ENCODE measurements at places on chromosomes 7 and 10.
A peak's percentile ranks its signal among the peaks of the same experiment; 100 is the strongest.

GRCh38 chr7:98881561-98882315 lies 3.4 kb downstream of the TRRAP start:
- DNase-seq = no peak

GRCh38 chr7:55641273-55641691 lies 69.0 kb upstream of the VOPP1 start:
- DNase-seq = peak; percentile 61

DNA sequence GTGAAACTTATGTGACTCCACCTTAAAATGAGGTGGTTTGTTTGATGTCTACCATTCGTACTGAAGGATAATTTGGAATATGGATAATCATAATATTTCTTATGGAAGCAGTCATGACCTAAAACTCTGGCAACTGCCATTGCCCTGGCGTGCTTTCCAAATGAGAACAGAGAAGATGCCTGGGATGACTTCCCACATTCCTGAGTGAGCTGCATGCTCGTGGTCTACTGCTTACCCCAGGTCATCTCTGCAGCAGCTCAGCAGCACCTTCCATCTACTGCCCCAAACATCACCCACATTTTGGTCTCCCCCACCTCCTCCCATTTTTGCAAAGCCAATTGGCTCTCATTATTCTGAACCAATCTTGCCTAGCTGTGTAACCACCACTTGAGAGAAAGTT lies 40.1 kb downstream of the LYZL1 start:
- peak; percentile 67 for DNase-seq

GRCh38 chr10:91381257-91381891 lies 28.8 kb upstream of the HECTD2 start:
- no peak for DNase-seq

DNA sequence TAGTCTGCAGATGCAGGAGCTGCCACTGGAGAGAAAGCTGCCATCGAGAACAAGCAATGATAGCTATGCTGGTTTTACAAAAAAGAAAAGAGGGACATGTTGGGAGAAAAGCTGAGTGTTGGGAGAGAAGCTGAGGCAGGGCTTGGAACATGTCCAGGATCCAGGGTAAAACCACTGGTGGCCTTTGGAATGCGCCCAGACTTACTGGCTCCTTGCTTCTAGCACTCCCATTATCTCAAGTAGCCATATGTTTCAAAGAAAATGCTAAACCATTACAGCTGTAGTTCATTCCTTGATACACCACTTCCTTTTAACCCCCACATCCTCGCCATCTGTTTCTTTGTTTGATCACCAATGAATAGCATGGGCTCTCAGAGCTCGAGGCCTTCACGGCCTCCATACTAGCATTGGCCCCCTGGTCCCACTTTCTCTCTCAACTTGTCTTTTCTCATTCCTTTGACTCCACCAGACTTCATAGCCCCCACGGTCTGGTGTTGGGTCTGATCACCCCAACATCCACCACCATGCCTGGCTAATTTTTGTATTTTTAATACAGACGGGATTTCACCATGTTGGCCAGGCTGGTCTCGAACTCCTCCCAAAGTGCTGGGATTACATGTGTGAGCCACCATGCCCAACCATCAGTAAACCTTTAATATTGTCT lies 23.8 kb upstream of the PLAC9 start:
- DNase-seq = no peak

- DNase-seq = no peak
Measured at GRCh38 chr7:115840702-115841101, 189.9 kb downstream of the TFEC start.

DNA sequence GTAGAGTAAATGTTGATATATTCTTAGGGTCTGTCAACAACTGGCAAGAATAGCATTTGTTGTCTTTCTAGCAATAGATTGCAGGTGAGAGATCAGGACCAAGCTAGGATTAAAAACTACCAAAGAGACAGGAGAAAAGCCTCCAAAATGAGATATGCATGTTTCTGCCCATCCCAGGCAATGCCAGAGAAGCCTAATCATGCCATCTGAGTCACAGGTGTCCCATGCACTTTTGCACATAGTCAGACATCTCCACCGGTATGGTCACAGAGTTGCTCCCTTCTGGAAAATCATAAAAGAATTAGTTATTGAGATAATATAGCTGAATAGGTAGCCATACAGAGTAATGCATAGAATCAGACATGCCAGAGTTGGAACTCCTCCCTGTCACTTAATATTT lies 50.6 kb downstream of the PDK4 start:
- no peak for DNase-seq

DNA sequence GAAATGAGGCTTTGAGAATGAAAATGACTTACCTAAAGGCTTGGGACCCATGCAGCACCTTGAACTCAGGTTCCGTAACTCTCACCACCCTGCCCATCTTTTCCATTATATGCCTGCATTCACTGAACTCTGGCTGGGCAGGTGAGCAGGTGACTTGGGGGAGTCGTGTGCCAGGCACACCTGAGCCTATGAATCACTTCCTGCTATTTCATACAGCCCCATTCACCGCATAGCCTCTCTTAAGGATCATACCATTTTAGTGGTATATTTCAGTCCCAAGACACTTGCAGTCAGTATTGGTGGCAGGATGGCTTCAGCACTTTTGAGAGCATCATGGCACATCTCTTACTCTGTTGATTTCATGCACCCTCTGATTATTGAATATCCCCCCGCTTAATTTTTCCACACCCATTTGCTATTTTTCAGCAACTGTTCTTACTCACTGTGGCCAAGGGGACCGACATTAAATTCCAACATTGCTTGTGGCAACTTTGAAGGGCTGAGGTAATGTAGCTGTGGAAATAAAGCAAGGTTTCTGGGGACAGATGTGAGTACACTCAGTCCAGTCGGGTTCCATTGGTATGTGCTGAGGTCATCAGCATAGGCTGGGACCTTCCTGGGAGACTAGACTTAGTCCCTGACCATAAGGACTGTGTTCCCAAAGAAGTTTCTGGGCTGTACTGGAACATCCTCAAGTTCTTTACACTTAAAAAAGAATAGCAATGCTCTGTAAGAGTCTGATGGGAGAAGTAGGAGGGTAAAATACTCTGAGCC lies 39.8 kb upstream of the ZNF438 start:
- DNase-seq = peak; percentile 48

- no peak for DNase-seq
Measured at GRCh38 chr7:151688236-151688780, 168.6 kb upstream of the RHEB start.

GRCh38 chr7:40717242-40717641 lies 582.4 kb downstream of the SUGCT start:
- peak; percentile 17 for DNase-seq

GRCh38 chr10:7593063-7593462 lies 73.7 kb downstream of the ITIH5 start:
- no peak for DNase-seq

DNA sequence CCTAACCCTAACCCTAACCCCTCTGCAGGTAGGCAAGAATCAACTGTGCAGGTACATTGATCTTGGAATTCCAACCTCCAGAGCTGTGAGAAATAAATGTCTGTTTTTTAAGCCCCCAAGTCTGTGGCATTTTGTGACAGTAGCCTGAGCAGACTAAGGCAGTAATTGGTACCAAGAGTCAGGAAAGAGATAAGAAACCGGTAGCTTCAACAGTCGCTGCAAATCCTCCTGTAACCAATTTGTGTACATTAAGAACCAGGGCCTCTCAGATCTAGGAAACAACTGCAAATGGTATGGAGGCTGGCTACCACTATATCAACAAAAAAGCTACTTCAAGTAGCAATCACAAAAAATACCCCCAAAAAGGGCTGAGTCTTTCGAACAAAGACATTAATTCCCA lies 67.3 kb downstream of the DOCK4 start:
- DNase-seq = no peak

GRCh38 chr10:114336823-114337509 lies 67.3 kb downstream of the AFAP1L2 start:
- no peak for DNase-seq

- peak; percentile 4 for DNase-seq
Measured at GRCh38 chr10:47383261-47384147, 589 bp downstream of the ZNF488 start.

GRCh38 chr7:39560408-39560807 lies 5.8 kb upstream of the YAE1 start:
- DNase-seq = no peak

DNA sequence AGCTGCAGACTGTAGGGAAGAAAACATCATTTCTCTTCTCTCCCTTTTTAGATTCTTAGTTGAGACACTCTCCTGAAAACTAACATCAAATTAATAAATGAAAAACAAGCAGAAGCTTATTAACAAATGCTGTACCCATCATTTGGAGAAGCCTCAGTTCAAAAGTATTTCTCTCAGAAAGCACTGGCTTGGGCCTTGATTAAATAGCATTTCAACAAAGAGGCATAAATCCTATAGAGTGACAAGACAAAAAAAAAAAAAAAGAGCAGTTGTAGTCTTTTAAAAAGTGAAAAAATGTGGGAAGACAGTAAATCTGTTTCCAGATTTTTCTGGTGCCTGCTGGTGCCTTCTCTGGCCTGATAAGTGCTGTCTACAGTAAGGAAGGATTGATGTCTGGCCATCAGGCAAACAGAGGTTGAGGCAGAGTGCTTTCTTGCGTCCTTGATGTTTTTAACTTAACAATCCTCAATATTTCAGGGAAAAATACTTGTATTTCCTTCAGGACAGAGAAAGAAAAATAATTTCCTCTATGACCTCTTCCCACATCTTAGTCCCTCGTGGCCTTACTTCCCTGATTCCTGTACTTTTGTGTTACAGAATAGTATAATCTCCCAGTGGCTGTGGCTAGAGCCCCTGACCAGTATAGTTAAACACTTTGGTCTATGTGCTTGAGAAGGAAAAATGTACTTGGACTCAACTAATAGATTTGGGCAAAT lies 300.5 kb downstream of the HGF start:
- DNase-seq = no peak

DNA sequence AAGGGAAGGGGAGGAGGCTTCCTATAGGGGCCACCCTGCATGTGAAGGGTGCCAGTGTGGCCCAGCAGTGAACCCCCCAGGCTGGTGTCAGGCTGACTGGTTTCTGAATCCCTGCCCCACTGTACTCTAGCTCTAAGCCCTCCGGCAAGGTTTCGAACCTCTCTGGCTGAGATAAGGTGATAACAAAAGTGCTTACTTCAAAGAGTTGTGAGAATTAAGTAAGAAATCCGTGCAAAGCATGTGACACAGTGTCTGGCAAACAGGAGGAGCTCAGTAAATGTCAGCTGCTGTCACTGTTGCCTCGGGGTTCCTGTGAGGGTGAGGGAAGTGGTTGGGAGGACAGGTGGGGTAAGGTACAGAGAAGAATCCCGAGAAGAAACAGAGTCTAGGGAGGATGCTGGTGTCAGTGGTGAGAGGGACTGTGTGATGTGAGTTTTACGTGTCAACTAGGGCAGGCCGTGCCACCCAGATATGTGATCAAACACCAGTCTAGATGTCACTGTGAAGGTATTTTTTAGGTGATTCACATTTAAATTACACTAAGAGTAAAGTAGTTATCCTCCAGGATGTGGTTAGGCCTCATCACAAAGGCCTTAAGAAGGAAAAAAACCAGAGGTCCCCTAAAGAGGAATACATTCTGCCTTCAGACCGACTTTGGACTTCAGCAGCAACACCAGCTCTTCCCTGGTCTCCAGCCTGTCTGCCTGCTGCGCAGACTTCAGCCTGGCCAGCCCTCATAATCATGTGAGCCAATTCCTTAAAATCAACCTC lies 64.4 kb downstream of the BPGM start:
- DNase-seq = no peak

DNA sequence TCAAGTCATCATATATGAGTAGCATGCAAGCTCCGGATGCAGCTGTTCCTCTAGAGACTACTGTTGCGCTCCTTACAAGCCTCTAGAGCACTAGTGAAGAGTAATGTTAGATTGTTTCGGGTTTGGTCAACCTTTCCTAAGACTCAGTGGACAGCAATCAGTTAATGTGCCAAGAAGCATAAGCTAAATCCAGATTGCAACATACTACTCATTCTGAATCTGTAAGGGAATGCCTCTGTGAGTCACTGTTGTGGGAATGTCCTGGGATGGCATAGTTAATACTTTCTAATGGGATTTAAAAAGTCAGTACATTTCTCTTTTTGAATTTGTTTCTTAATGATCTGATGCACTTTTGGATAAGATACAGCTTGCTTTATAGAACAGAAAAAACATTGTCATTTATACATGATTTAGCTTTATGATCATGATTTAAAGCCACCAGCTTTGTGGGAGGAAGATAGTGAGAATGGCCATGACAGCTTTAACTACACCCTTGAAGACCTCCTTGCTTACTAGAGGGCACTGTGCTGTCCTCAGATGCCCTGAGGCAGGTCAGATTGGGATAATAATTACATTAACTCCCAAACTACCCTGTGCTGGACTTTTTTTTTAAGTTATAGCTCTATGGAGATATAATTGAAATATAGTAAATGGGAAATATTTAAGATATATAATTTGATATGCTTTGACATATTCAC lies 138.4 kb downstream of the SDK1 start:
- peak; percentile 3 for DNase-seq

DNA sequence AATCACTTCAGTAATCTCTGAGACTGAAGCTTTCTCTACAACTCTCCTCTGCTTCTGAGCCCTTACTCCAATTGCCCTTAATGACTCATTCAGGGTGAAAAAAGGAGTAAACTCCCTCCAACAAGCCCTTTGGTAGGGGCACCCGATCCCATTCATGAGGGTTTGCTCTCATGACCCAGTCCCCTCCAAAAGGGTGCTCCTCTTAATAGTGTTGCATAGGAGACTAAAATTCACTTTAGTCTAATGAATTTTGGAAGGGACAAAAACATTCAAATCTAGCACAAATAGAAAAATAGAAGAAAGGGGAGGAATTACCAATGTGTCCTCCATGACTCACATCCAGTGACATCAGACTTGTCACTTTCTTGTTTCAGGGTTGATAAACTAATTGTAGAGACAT lies 66.2 kb upstream of the CCNY start:
- DNase-seq = no peak
